T-helper 22 cell (primary cell): ENCODE measurements at places on chromosomes 16 and 17.

GRCh38 chr17:29577385-29578211 lies 9.1 kb downstream of the TP53I13 start:
- DNase-seq = no peak

GRCh38 chr17:60128171-60128859 lies 21.5 kb upstream of the CA4 start:
- no peak for DNase-seq

DNA sequence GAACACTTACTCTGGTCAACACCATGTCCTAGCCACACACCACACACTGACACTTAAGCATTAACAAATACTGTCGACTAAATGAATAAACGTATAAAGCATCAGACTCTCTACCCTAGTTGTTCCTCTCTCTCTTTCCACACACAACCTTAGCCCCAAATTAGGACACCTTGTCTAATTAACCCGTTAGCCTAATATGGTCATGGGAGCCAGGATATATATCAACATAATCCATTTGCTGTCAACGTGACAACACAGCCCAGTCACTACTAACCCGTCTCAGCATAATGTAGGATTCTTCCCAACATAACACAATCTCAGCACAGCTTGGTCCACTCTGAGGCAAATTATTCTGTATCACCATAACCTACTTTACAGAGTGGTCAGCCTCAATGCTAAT lies 2.2 kb downstream of the DVL2 start:
- DNase-seq = no peak

GRCh38 chr16:56941092-56941491 lies 9.2 kb downstream of the HERPUD1 start:
- no peak for DNase-seq

DNA sequence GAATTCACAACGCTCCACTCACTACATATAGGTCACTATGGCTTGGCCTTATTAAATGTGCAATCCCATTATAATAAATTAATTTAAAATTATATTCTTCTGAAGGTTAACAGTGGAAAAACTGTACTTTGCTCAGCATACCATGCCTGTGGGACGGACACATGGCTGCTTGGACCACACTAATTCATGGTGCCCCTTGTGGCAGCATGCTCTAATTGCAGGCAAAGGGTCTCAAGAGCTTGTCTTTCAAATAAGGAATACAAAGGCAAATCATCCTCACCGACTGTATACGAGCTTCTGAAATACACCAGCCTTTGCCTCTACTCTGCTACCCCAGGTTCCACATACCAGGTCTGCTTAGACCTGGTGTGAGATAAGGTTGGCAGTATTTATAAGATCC lies 11.7 kb downstream of the SMPD3 start:
- no peak for DNase-seq

- DNase-seq = no peak
These were observed 30.5 kb downstream of the PIK3R6 start for GRCh38 chr17:8836821-8837562.

DNA sequence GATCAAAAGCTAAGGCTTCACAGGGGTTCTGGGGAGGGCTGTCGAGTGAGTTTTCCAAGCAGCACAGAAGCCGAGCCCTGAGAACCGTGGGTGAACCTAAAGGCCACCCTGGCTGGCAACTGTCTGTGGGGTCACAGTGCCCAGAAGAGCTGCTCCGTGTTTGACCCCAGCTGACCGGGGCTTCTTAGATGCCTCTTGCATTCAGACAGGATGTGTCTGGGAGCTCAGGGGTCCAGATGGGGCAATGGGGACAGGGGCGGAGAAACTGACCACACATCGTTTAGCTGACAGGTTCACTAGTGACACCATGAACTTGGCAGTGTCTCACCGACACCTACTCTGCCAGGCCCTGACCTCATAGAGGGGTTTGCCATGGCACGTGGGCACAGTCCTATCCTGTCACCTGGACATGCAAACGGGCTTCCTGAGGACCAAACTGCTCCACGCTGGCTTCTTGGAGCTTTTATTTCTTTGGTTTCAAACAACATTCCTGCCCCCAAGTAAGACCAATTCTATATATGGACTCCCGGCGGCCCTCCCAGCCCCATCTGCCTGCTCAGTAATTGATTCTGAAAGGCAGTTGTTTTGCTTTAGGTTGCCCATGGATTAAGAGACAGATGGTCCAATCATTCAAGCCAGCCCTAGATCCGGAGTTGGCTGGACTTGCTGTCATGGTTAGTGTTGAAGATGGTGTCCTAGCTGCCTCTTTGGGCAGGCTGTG lies 22.2 kb downstream of the WSCD1 start:
- no peak for DNase-seq

GRCh38 chr17:48328457-48328856 lies 101.6 kb downstream of the SKAP1 start:
- no peak for DNase-seq

- DNase-seq = no peak
These were observed 290 bp downstream of the TLCD1 start for GRCh38 chr17:28725660-28726225.
